Femur (tissue), 1 donor: ENCODE measurements at places on chromosomes 5 and 9.

DNA sequence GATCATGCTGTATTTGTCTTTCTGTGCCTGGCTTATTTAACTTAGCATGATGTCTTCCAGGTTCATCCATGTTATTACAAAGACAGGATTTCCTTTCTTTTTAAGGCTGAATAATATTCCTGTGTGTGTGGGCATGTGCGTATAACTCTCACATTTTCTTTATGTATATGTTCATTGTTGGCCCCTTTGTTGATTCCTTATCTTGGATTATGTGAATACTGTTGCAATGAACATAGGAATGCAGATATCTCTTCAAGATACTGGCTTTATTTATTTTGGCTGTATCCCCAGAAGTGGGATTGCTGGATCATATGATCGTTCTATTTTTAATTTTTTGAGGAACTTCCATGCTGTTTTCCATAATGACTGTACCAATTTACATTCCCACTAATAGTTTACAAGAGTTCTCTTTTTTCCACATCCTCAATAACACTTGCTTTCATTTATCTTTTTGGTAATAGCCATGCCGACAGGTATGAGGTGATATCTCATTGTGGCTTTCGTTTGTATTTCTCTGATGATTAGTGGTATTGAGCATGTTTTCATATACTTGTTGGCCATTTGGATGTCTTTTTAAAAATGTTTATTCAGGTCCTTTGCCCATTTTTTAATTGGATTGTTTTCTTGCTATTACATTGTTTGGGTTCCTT is 38.0 kb downstream of the CREBRF start:
- DNase-seq: no peak

- DNase-seq: no peak
These were observed 4.1 kb upstream of the KCNMB1 start for GRCh38 chr5:170393235-170393634.

DNA sequence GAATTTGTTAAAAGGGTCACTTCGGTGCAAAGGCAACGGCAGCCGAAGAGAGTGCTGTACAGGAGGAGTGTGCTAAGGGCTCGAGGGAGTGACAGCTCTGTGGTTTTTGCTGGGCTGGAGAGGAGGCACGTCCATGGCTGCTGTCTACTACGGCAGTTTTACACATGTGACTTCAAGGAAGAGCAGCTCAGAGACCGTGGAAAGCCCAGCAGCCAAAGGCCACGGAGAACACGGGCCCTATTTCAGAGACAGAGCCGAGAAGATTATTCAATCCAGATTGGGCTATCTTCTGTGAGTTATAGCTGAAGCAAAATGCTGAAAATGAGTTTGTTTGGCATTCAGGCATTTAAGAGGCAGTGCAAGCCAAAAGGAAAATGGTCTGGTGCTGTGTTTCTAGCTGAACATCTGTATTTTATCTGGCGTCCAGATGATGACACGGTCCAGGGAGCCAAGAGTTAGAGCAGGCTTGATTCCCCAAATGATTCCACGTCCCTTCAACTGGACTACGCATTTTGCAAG is 96.4 kb downstream of the RFK start:
- DNase-seq: peak; percentile 77

DNA sequence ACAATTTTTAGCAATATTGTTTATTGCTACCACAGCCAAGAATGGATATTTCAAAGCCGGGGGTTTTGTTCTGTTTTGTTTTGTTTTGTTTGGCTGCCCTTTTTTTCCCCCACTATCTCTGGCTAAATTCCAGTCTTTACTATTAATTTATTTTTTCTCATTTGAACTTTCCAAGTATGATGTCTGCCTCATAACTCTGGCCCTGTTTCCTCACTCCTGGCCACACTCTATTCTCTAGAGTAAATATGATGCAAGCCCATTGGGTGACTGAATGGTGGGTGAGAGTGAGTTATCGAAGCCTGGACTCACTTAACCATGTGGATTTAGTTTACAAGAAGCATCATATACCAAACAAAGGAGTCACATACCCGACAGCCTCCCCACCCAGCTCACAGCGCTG is 41.9 kb downstream of the WDR36 start:
- peak; percentile 41 for DNase-seq

GRCh38 chr5:33364406-33364805 is 76.4 kb upstream of the TARS1 start:
- no peak for DNase-seq

- peak; percentile 87 for DNase-seq
These were observed 13.0 kb downstream of the SLC4A9 start for GRCh38 chr5:140372971-140373487.

DNA sequence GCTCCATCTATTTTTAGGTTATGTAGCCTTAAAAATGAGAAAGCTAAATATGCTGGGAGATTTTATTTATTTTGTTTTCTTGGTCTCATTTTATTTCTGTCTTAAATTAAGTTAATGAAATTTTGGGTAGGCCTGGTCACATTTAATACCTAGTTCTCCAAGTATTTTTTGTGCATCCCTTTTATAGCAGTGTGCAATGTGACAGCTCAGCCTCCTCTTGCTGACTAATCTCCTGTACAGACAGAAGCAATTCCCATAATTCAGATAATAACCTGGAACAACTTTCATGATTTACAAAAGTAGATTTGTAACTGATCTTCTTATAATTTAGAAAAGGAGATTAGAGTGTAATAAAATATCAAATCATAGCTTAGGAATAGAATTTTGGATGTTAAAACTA is 403.9 kb downstream of the ADGRV1 start:
- DNase-seq: no peak

GRCh38 chr9:74497748-74498620 is 849 bp downstream of the RORB start:
- peak; percentile 24 for DNase-seq

DNA sequence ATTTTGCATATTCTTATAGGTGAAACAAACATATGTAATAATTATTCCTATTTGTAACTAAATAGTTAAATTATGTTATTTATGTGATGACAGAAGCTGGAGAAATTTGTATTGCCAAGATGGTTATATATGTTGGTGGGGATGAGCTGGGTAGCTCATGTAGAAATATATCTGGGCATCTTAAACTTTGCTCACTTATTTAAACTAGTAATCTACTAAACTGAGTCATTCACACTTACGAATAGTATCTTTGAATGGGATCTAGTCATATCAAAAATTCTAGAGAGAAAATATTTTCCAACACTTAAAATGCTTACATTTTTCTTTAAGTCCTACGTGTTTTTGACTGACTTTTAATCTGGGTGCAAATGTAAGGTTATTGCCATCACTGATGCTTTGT is 44.6 kb upstream of the EIF4EBP3 start:
- DNase-seq: no peak

GRCh38 chr5:33558489-33558888 is 117.7 kb downstream of the TARS1 start:
- DNase-seq: no peak

DNA sequence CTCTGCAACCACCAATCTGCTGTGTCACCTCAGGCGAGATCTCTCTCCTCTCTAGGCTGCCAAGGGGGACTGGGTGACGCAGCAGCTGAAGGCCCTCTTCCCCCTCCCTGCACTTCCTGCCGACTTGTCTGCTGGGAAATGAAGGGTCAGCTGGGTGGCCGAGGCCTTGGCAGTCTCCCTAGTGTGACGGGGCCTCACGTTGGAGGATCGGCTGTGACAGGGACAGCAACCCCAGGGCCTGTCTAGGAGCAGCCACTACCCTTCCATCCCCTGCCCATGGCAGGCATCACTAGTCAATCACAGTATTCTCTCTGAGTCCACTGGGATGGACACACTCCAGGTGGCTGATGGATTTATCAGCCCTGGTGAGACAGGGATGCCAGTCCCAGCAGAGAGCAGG is 107.3 kb upstream of the SARDH start:
- DNase-seq: peak; percentile 76

- no peak for DNase-seq
These were observed 146.5 kb downstream of the PAM start for GRCh38 chr5:102901424-102902134.

GRCh38 chr5:102537011-102537410 is 38.2 kb upstream of the SLCO6A1 start:
- no peak for DNase-seq

DNA sequence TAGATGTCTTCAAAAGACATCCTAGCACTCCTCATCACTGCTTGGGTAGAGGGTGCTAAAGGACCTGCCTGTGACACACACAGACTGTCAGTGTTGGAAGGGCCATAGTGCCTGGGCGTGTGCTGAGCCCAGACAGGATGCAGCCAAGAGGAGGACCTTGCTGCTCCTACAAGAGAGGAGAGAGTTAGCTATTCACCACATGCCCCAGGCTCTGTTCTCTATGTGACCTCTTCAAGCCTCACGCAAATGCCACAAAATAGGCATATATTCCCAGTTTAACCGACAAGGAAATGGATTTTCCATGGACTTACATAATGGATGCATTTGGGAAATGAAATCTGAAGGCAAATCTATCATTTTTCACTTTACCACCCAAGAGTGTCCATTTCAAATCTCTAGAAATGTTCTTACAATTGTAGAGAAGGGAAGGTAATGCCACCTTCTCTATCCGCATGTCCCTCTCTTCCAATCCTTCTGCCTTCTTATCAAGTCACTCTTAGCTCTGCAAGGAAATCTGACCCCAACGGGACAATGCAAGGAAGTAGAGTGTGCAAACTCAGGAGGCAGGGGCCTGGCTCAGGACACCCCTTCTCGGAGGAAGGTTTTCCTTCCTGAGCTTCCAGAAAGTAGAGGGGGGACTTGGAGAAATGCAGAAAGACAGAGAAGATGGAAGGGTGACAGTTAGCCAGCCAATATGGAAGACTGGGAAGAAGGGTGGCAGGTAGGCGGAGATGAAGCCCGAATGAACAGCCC is 49.5 kb downstream of the TRIM32 start:
- DNase-seq: no peak

DNA sequence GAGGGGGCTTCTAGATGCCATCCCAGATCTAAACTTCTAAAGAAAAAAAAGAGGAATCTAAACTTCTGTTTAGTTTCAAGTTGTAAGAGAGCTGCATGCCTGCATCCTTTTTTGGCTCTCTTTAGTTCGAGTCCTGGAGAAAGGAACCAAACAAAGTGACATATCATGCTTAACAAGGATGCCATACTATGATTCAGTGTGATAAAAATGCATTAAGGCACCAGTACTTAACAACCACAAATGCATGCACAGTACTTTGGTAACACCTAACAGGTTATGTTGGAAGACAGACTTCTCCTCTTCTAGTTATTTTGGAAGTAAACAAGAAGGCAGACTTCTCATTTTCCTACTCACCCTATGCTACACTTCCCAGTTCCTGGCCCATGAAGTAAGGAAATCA is 27.3 kb downstream of the NME5 start:
- DNase-seq: no peak

DNA sequence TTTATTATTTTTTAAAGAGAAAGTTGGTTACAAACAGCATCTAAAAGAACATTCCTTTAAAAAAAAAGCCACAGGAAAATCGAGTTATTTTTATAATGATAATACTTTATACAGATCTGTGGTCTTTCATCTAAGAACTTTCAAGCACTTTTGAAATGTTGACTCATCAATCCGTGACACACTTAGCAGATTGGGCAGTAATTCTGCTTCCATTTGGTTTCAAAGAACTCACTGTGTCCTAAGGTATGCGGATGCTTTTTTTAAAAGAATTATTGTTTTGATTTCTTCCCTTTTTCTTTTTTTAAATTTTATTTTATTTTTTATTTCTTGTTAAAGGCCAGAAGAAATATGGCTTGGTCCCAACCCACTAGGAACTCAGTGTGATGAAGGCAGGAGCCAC is 147.8 kb downstream of the AOPEP start:
- DNase-seq: no peak

DNA sequence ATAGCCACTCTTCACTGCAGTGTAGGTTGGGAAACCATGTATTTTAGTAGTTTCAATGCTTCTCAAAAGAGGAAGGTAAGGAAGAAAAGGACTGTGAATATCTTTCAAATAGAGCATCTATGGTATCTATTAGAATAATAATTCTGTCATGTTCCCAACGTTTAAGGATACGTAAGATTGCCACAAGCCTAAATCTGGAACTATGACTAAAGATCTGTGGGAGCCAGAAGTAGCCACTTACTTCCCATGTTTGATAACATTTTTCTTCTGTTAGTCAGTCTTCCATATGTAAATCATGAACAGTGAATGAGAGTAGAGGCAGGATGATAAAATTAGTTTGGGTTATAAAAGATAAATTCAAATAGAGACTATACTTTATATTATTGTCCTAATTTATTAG is 16.3 kb upstream of the MROH2B start:
- no peak for DNase-seq

- DNase-seq: no peak
These were observed 2.3 kb downstream of the SSBP2 start for GRCh38 chr5:81748556-81748955.

GRCh38 chr5:149799965-149800516 is 69.9 kb downstream of the PPARGC1B start:
- no peak for DNase-seq

- peak; percentile 86 for DNase-seq
These were observed 19.8 kb upstream of the NSD1 start for GRCh38 chr5:177113566-177114424.

GRCh38 chr5:38543074-38543473 is 13.4 kb downstream of the LIFR start:
- no peak for DNase-seq

DNA sequence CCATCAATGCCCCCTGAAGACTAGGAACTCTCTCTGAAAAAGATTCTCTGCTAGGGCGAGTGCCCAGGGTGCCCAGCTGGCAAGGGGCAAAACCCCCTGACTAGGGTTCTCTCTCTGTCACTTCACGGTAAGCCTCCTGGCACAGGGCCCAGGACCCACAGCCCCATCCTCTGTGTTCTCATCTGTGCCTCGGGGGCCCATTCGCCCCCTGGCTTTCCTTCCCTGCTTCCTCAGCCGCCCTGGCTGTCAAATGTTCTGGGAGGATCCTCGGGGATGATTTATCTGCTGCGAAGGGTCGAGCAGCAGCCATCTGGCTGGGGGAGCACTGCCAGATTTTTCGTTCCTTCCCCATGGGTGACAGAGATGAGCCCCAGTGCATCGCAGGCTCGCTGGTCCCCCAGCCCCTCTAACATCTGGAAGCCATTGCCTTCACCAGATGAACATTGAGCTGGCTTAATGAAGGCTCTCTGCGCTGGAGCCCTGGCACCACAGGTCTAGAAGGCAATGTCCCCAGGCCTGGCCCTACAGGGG is 24.2 kb downstream of the HMCN2 start:
- peak; percentile 70 for DNase-seq

GRCh38 chr9:91978740-91979414 is 28.8 kb upstream of the ROR2 start:
- no peak for DNase-seq

DNA sequence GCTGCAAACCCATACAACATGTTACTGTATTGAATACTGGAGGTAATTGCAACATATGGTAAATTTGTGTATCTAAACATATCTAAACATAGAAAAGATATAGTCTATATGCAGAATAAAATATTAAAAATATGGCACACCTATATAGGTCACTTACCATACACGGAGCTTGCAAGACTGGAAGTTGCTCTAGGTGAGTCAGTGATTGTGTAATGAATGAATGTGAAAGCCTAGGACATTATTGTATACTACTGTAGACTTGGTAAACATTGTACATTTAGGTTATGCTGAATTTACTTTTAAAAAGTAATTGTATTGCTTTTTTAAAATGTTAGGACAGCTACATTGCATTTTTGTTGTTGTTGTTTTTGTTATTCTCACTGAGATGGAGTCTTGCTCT is 968.8 kb downstream of the TLE1 start:
- DNase-seq: no peak

- DNase-seq: no peak
These were observed 206.8 kb upstream of the ITGA1 start for GRCh38 chr5:52580921-52581320.
